ENCODE measurements at places on chromosomes 4 and X.

DNA sequence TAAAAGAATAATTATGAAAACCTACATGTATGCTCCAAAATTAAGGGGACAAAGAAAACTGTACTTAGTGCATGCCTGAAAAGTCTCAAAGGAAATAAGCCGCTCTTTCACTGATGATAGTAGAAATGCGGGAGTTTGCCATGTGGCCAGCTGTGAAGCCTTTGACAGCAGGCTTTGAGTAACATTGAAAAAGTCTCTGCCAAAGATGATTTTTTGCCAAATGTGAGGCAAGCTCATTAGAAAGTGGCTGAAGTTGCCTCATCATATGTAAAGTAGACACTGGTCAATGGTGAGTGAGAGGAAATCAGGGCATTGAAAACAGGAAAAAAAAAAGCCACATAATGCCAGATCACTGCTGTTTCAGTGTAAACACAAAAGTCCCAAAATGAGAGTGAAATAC lies 2360.1 kb downstream of the PCDH7 start:
- DNase-seq = no peak

DNA sequence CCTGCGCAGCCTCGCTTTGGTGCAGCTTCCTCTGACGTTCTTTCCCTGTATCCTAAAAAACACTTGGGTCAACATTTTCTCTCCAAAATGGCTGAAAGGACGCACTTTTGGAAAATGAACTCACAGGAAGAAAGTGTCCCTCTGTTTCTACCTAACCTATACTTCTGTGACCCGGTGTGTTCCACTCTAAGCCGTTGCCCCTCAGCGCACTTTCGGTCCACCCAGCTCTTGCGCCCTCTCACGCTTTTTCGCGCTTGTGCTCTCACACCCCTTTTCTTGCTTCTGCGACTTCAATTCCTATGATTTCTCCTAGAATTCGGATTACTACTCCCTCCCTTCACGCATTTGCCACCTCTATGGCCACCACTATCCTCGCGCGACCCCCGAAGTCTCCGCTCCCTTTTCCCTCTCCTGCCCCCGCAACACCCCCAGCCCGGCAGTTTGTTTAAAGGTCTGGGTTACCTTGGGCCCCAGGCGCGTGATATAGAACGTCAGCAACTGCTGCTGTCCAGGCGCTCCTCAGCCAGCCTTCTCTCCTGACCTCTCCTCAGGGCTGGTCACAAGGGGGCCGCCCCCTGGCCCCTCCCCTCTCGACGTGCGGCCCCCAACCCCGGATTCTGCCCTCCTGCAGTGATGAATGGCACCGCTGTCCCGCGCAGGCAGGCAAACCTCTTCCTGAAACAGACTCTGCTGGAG lies at the start of gene USP51:
Gene USP51 (minus strand): TSS at position 535 of the 696 bp plus-strand sequence. CDS start 909 bp downstream, outside the sequence.
- DNase-seq = no peak

DNA sequence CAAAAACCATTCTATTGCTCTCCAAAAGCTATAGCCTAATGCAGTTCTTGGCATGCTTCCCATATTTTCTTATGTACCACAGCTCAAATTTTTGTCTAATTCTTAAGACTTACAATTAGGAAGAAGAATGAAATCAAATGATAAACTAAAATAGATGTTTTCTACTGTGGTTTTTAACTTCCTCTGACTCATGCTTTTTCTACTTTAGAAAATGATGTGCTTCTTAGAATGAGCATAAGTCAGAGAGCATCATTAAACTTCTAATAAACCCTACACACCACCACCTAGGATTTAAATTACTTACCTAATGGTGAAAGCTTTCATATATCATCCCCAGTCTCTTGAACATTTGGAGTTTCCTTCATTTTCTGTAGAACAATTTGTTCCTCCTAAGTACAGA lies 217.0 kb upstream of the NDST3 start:
- DNase-seq = no peak

DNA sequence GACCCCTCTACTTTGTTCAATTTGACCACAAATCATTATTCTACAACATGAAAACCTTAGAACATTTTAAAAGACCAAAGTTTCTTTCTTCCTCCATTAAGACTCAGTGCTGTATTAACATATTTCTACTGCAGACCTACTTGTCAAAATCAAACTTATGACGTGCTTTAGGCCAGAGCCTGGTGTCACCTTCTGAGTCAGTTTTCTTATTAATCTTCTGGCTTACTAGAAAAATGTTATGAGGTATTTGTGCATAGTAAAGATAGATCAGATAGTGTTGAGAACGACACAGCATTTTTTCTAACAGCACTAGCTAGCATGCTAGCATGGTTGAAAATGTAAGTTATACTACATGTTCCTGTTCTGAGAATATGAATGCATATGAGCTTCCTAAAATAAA lies 333.6 kb upstream of the FAM241A start:
- no peak for DNase-seq

GRCh38 chrX:17860811-17861488 lies at the start of gene RAI2:
Gene RAI2 (minus strand): TSS chrX:17861298. CDS start chrX:17802010, 59,288 bp downstream.
- DNase-seq = no peak

- DNase-seq = no peak
Measured at GRCh38 chr4:108446556-108446955, 173.8 kb upstream of the RPL34 start.

- DNase-seq = peak; percentile 56
Measured at GRCh38 chrX:118974088-118974907, at the start of gene LONRF3. Gene LONRF3 (plus strand): TSS chrX:118974618. CDS start chrX:118974781, 163 bp downstream.

DNA sequence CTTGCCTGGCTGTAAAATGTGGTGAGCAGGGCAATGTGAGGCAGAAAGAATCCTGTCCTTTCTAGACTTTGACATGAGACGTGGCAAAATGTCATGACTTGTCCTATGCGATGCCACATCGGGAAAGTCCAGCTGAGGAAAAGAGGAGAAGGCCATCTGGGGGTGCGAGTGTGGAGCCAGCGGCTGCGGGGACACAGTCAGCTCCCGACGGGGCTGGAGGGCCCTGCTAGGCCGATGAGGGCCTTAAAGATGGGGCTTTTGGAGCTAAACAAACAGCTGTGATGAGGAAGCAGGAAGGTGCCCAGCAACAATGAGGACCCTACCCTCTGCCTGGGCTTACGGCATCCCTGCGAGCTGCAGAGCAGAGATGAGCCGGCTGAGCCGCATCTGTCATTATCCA lies 7.7 kb downstream of the CPZ start:
- DNase-seq = no peak

DNA sequence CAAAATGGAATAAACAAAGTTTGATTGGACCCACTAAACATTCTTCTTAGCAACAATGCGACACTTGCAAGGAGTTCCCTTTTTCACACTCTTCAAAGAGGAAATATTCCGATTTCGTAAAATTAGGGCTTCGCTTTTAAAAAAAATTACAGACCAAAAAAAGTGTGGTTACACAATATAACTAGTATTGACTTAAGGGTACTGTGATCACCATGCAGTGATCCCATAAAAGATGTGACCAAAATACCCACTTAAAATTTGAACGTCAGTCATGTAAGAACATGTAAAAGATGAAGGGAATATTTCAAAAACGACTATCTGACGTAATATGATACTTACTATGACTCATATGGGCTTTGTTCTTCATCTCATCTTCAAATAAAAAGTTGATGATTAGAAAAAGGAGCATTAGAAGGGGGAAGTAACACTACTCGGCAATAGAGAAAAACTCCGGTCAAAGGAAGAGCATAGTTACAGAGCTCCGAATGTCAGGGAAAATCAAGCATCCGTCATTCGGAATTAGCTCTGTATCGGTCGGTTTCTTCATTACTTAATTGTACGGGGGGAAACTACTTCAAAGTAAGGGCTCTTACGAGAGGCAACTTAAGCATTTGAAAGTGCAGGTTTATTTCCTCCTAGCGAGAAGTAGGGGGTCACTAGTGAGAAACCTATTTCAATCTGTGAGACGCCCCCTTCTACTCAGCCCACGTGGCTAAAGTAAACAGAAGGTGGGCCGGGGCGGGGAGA lies 1.3 kb upstream of the TET2 start:
- DNase-seq = no peak

- DNase-seq = no peak
Measured at GRCh38 chrX:13007519-13008188, 32.7 kb downstream of the TMSB4X start.

GRCh38 chr4:4384837-4385236 lies 2.1 kb upstream of the NSG1 start:
- DNase-seq = no peak

DNA sequence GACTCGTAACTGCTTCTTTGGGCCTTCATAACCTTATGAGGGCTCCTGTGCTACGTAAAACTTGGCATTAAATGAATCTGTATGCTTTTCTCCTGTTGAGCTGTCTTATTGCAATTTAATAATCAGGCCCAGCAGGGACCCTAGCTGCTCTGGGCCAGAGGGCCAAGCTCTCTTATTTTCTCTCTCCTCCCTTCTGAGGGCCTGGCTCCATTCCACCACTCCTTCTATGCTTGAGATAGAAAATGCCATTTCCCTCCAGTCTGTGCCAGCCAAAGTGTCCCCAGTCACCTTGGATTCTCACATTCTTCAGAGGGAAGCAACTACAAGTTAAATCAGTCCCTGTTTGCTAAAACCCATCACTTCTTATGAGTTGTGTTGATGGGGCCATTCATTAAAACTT lies 90.1 kb downstream of the CLCN4 start:
- DNase-seq = no peak

DNA sequence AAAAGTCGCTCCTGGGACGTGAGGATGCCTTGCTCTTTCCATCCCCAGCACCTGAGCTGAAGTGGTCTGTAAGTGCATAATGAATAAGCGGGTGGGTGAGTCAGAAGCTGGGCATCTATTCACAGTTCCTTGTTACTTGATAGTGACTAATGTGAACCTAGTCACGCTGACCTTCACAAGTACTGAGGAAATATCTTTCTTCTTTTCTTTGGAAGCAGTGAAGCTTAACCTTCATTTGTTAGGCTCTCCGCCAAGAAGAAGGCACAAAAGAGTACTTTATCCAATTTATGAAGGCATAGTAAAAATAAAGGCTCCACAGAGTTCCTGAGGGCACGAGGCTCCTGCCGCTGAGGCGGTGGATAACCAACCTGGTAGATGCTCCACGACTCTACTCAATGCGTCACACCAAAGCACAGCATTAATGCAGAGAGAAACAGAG lies 475.7 kb upstream of the SLIT2 start:
- DNase-seq = no peak

DNA sequence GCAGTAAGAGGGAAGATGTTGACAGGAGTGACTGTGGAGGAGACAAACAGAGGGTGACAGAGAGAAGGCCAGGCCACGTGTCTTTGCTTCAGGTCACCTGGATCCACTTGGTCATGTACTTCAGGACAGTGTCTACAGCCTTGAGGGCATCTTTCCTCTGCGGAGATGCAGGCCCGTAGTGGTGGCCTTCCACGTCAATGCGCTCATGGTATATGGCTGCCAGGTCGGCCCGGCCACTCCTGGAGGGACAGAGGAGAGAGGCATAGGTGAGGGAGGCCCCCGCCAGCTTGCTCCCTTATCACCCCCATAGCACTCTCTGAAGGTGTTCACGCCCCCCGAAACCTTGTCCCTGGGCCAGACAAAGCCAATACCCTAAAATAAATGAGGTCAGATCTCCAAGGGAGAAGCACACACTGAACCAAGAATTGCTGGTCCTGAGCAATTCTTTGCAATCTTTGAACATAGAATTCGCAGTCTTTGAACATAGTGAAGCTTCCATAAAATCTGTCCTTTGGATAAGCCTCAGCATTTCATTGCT lies 99.9 kb downstream of the ENPP6 start:
- DNase-seq = no peak

DNA sequence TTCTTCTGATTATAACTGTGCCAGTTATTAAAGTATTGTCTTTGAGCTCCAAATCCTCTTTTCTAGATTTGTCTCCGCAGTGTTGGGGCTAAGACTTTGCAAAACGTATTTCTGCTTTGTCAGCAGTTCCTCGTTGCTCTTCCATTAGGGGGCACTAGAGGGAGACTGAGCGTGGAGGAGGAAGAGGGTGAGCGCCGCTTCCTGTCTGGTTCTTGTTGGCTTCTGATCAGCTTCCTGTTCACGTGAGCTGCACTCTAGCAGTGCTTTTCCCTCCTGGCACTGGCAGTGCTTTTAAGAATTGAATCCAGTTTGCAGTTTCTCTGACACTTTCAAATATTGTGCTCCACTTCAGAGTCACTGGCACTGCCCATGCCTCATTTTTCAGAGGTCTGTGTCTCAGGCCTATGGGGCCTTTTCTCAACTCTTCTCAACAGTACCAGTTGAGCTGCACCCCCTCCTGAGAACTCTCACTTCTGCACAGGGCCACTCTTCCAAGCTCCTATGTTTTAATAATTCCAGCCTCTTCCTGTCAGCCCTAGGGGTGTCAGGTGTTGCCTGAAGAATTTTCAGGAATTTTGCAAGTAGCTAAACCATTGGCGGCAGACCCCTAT lies 54.4 kb upstream of the LCORL start:
- DNase-seq = no peak

- no peak for DNase-seq
Measured at GRCh38 chrX:153917869-153918268, 8.2 kb downstream of the ARHGAP4 start.

GRCh38 chr4:67659065-67659464 lies 41.9 kb downstream of the UBA6 start:
- no peak for DNase-seq

GRCh38 chr4:3314706-3315260 lies 22.0 kb downstream of the RGS12 start:
- DNase-seq = no peak

DNA sequence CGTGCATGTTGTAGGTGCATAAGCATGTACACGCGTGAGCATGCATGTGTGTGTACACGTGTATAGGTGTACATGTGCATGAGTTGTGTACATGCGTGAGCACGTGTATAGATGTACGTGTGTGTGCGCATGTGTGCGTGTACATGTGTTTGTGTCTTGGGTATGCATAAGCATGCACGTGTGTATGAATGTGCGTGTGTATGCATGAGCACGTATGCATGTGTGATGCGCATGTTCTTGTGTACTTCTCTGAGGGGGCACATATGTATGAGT lies 9.0 kb downstream of the NAT8L start:
- no peak for DNase-seq

GRCh38 chr4:88999392-88999930 lies 57.5 kb downstream of the FAM13A start:
- DNase-seq = no peak

- no peak for DNase-seq
Measured at GRCh38 chr4:80243274-80244018, 23.0 kb upstream of the FGF5 start.

GRCh38 chr4:40340030-40340429 lies 4.9 kb downstream of the CHRNA9 start:
- no peak for DNase-seq

DNA sequence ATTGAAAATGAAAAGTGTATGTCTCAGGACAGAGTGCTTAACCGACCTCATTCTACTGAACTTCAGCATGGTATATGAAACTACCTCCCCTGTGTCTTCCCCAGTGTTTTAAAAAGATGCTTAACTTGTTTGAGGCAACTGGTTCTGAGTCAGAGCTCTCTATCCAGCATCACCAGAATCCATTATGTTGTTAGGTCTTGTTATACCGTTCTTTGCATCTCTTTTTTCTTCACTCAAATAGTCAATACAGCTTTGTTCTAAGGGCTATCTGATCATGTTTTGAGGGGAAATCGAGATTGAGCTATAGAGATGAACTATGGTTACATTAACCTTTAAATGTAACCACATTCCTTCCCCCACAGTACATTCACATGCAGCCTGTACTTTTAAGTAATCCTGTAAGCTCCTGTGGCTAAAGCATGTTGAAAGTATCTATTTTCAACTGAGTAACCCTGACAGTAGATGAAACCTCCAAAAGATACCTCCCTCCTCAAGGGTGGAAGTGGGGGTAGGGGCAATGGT lies 514.4 kb downstream of the RPA4 start:
- DNase-seq = no peak
